Activated T-helper 9 cell treated with anti-CD3 and anti-CD28 coated beads, Interleukin-2, amount 50 U/mL, for 16 hours (primary cell): ENCODE measurements at places on chromosomes 2 and 18.

GRCh38 chr2:145752091-145752806, 1232.3 kb upstream of the ZEB2 start:
- DNase-seq, result no peak

DNA sequence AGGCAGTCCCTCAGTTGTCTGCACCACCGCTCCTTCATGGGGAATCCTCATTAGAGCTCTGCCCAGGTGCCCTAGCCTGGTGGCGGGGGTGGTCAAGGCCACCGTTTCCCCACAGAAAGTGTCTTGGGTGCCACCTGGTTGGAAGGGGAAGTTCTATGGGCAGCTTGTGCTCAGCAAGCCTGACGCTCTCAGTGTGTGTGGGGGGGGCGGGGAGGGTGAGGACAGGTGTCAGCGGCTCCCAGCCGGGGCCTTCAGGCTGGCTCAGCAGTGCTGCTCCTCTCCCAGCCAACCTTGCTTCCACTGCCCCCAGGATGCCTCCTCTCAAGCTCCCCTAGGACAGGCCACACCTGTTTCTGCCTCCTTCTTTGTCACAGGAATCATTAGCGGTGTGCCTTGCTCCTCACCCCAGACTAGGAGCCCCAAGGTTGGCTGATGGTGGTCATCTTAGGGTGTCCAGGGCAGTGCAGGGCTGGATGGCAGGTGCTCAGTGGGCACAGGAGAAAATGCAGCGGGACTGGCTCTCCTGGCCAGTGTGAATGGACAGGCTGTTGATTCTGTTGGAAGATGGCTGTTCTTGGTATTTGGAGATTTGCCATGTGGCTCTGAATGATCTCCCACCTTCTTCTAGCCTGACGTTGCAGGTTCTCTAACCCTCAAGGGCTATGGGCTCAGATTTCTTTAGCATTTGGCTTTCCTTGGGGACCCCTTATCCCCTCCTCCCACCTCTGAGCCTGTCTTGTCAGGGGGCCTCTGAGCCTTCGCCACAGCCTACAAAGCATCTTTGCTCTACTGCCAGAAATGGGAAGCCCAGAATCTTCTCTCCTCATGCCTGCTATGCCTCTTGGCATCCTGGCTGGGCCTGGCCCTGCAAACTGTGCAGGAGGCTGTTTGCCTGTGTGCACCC, 185.8 kb upstream of the HS6ST1 start:
- DNase-seq, result no peak

GRCh38 chr2:9378433-9379390, 44.6 kb downstream of the ITGB1BP1 start:
- no peak for DNase-seq

DNA sequence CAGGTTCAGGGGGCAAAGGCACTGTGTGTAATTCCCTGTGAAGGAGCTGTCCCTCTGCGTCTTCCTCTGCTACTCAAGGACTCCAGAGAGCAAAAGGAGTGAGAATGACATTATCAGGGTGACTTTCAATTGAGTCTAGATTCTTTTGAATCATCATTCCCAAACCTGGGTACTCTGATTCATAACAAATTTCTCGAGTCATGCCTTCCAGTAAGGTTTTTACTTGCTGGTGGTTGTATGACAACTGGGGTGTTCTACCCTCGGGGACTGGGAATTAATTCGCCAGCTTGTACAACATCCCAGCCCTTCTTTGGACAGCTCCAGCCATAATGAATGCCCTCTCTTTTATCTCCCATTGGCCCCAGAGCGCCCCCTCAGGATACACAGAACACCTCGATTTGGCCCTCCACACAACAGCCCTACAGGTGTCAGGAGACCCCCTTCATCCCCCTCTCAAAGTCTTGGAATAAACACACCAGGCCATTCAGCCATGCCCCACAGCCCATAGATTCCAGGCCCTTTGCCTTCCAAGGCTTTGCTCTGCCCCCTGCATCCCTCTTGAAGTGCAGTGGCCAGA, 254.5 kb downstream of the KLHL29 start:
- no peak for DNase-seq

DNA sequence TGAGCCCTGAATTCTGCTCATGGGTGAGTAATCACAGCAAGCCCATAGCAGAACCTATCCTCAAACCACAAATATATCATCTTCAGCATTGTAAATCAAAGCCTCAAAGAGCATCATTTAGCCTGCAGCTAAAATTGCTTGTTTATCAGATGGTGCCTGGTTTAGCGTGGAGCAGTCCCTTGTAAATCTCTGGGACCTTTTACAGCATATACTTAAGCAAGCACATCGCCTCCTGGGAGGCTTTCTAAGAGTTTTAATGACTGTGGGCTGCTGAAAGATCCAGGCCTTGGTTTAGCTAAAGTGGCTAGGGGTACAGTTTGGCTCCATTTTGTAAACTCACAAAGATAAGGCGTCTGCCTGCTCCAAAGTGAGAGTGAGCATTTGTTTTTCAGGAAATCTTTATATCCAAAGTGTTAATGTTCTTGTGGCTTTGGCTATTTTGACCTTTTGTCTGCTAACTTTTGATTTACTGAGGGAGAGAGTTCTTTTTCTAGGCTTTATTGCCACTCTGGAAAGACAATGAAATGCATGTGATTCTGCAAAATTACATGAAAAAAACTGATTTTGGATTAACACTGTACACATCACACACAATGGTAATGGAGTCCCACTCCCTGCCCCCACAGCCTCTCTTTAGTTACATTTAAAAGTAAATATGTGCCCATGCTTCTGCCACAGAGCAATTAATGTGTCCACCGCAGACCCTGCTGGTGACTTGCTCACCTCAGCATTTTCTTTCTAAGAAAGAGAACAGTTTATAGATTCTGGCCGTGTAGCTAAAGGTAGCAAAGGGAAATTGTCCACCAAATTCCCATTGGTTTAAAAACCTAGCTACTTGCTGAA, 194.8 kb downstream of the LNPK start:
- DNase-seq, result no peak

- no peak for DNase-seq
These were observed 1.9 kb downstream of the YES1 start for GRCh38 chr18:809985-810642.

DNA sequence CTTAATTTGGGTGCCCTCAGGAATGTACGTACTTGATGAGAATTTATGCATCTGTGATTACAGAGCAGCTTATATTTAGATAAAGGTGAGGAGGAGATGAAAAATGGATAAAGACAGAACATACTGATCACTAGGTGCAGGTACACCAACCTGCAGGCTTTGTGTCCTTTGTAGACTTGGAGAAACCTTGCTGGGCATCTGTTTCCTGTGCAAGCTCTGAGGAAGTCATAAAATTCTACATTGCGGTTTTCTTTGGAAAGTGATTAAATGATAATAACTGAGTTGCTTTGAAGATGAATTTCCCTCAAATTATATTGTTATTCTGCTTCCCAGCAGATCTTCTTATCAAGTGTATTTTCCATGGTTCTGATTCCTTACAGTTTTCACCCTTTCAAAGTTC, 7.7 kb downstream of the RAB27B start:
- no peak for DNase-seq

- no peak for DNase-seq
These were observed 39.9 kb downstream of the CCDC150 start for GRCh38 chr2:196679368-196679767.

GRCh38 chr18:13270279-13270855, 51.8 kb downstream of the LDLRAD4 start:
- DNase-seq, result no peak

DNA sequence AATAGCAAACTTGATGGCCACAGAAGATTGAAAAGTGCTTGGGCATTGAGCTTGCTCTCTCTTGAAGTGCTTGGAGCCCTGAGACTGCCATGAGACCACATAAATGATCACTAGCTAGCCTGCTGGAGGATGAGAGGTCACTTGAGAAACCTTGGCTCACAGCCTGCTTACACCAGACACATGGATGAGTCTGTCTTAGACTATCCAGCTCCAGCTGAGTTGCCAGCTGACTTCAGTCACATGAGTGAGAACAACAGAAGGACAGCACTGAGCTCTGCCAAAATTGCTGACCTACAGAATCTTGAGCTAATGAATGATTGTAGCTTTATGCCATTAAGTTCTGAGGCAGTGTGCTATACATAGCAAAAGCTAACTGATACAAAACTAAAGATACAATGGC, 18.1 kb downstream of the NABP1 start:
- DNase-seq, result no peak

- no peak for DNase-seq
These were observed 225.7 kb downstream of the CDCA7 start for GRCh38 chr2:173580351-173580750.

DNA sequence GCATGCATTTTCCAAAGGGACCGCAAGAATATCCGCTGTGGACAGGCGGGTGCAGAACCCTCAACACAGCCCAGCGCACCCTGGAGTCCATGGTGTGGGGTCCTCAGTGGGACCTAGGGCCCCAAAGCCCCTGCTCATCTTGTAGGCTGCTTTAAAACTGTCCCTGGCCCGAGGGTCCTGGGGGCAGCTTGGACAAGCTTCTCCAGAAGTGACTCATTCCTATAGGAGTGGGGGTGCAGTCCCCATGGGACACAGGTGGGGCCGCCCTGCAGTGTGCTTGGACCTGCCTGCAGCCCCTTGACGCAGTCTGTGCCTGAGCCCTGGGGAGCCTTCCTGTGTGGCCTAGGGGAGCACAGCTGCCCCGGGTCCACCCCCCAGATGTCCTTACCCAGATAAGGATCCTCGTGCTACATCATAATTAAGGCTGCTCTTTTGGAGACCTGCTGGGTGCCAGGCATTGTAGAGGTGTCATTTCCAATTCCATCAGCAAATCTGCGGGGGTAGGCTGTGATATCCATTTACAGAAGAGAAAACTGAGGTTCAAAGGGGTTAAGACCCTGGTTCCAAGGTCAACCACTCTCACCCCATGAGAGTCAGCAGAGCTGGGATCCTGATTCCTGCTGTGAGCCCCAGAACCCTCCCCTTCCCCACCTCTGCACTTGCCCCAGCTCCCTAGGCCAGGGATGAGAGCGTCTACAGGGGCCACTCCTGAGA, 1.7 kb upstream of the HS6ST1 start:
- no peak for DNase-seq
